Stimulated activated CD4-positive, alpha-beta T cell treated with anti-CD3 and anti-CD28 coated beads, Interleukin-1b, Interleukin-23, amount 100 ng/mL, for 1 hour (primary cell): ENCODE measurements at places on chromosomes 7 and 10.

DNA sequence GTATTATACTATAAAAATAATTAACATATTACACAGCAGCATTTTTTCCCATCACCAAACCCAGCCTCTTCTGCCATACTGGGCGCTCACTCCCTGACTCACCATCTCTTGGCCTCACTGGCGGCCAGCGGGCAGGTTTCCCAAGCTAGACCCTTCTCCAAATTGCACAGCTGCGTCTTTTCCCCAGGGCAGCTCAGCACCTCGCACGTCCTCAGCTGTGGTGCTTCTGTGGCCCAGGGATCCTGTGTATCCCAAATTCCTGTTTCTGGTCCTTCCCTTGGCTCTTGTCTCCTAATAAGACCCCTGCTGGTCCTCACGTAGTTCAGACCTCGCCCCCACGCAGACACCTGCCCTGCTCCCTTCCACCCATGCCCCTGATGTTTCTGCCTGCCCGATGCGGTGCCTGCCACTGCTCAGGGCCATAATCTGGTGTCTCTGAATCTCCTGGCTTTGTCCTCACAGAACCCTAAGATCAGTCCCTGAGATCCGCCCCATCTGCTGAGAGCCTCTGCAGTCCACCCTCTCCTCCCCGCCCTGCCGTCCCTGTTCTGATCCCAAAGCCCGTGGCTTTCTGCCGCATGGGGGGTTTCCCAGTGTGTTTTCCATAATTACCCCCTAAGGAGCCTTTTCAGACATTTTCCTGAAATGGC lies 290.1 kb downstream of the TCERG1L start:
- no peak for DNase-seq

- no peak for DNase-seq
Measured at GRCh38 chr7:38438970-38439369, 165.5 kb upstream of the TARP start.

DNA sequence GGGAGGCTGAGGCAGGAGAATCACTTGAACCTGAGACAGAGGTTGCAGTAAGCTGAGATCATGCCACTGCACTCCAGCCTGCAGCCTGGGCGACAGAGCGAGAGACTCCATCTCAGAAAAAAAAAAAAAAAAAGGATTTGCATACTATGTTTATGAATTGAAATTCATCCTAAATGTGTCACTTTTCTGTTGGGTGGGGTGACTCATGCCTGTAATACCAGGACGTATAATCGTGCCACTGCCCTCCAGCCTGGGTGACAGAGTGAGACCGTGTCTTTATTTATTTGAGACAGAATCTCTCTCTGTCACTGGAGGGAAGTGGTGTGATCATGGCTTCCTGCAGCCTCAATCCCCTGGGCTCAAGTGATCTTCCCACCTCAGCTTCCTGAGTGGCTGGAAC lies 5.8 kb downstream of the ZNF212 start:
- DNase-seq = no peak

- no peak for DNase-seq
Measured at GRCh38 chr10:24690961-24691512, 32.6 kb downstream of the ARHGAP21 start.
